ENCODE measurements at places on chromosomes 13 and 19.

GRCh38 chr19:4456476-4456842 is 1.1 kb downstream of the UBXN6 start:
- DNase-seq, result peak; percentile 80

DNA sequence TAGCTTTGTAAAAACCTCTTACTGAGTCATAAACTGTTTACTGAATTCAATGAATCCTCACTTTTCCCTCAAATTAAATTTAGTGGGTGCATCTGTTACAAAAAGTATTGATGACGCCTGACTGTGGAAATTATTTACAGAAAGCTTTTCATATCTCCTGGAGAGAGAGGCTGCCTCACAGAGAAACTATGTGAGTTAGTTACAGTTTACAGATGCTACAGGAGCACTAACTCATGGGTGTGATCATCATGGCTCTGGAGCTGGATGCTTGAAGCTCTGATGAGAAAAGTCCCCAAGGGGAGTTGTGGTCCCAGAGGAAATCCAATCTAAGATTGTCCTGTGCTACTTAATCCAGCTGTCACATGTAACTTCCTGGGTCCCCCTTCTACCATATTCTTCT is 590.8 kb downstream of the LMO7 start:
- no peak for DNase-seq

GRCh38 chr19:14449321-14449720 is 16.2 kb downstream of the PKN1 start:
- DNase-seq, result no peak

DNA sequence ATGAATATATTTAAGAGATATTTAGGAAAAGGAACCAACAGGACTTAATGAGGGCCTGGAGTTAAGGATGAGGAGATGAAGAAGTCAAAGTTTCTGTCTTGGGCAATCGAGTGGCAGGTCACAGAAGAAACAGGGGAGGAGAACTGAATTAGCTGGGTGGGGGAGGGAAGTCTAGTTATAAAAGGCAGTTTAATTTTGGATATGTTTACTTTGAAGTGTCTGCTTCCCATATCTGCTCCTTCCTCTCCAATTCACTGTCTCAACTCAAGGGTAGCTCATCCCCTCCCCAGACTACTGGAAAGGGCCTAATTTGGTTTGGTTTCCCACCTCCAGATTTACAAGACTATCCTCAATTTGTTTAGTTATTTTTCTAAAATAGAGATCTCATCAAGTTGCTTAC is 195.9 kb downstream of the VWA8 start:
- DNase-seq, result no peak

- no peak for DNase-seq
These were observed 313.2 kb downstream of the UQCRFS1 start for GRCh38 chr19:28899703-28900102.

DNA sequence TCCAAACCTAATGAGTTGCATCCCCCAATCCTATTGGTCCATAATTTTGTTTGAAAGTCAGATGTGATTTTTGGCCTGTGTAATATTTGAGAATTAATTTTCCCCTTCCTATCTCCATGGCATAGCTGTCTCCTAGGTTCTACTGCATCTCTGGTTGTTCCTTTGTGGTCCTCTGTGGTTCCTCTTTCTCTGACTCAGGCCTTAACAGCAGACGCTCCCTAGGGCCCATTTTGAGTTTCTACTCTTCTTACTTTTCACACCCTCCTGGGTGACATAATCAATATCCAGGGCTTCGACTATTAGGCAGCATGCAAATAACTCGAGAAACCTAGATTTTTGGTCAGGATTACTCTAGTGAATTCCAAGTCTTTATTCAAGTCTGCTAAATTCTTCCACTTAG is 160.7 kb downstream of the RFC3 start:
- DNase-seq, result no peak

DNA sequence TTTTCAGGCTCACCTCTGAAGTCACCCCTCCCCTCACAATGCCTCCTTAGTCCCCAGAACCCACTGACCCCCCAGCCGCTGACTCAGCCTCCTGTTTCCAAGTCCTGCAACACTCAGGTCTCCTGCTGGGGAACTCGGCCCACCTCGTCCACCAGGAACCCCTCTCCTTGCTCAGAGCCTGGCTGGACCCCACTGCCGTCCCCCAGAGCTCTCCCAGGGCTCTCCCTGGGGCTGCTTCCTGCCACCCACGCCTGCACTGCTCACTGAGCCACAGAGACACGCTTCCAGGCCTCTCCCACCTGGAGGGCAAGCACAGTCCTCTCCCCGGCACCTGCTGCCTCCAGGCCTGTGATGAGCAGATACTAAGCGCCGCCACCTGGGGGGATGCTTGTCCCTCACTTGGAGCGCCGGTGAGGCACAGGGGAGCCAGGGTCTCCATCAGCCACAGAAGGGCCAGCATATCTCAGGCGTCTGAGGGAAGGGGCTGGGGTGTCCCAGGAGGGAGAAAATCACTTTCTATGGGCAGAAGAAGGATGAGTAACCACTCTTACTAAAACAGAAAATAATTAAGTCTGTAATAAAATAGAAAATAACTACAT is 53.8 kb downstream of the KLF2 start:
- DNase-seq, result no peak

GRCh38 chr19:57559008-57559403 is 657 bp downstream of the ZNF550 start:
- peak; percentile 15 for DNase-seq

DNA sequence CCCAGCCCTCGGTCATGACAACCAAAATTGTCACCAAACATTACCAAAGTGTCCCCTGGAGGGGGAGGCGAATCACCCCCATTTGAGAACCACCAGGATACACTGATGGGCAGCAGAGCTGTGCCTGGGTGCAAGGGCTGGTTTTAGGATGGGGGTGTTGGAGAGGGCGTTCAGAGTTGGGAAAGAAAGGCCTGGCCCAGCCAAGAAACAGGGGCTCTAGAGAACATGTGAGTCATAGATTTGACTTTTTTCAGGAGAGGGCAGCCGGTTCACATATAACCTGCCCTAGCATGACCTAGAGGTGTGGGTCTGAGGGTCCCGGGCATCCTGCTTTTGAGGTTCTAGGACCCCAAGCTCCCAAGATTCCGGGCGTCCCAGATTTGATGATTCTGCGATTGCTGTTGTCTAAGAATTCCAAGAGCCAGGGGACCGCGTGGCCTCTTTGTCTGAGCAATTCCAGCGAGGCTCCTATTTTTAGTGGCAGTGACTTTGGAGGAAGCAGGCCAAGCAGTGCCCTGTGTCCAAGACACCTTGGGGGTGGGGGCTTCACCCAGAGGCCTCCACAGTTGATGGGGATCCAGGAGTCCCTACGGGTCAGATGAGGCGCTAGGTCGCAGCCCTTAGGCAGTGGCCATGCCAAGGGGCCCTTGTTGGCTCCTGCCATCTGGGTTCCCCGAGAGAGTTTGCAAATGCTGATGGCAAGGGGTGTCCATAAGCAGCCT is 5.1 kb downstream of the WIZ start:
- no peak for DNase-seq

- DNase-seq, result no peak
These were observed 149.0 kb downstream of the LACC1 start for GRCh38 chr13:44028734-44029133.

- peak; percentile 39 for DNase-seq
These were observed 4.3 kb downstream of the NANOS3 start for GRCh38 chr19:13881251-13881691.

DNA sequence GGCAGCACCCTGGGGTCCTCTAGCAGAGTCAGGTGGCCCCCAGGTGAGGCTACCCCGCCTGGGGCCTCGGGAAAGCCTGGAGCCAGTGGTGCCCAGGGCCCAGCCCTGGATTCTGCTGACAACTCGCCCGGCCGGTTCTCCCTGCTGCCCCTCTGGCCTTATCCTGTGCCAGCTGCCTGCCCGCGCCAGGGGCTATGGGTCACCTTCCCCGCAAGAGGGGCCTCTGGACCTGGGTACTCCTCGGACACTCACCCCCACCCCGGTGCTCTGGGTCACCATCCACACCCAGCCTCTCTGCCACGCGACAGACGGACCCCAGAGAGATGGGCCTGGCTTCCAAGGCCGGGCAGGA is 24.0 kb downstream of the ZBTB7A start:
- no peak for DNase-seq

- peak; percentile 37 for DNase-seq
These were observed 1.1 kb downstream of the KEAP1 start for GRCh38 chr19:10501971-10502523.

DNA sequence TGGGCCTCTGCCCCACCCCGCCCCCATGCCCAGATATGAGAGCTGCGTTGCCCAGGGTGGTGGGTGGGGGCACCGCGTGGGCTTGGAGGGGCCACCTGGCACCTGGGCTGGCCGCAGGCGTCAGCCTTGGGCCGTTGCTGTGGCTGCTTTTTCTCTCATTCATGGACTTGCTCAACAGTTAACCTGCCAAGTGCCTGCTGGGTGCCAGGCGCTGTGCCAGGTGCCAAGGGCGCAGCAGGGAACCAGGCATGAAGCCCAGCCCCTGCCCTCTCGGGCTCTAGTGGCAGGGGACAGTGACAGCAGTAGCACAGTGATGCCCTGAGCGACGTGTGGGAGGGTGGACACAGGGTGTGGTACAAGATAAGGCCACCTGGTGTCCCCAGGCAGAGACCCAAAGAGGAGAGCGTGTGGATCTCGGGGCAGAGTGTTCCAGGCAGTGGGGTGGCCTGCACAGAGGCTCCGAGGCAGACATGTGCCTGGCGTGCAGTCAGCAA is 28.1 kb downstream of the DHX34 start:
- DNase-seq, result no peak

- DNase-seq, result peak; percentile 82
These were observed 87.1 kb upstream of the STK24 start for GRCh38 chr13:98664047-98664446.

- DNase-seq, result no peak
These were observed 42.4 kb upstream of the RFC3 start for GRCh38 chr13:33775339-33776108.

DNA sequence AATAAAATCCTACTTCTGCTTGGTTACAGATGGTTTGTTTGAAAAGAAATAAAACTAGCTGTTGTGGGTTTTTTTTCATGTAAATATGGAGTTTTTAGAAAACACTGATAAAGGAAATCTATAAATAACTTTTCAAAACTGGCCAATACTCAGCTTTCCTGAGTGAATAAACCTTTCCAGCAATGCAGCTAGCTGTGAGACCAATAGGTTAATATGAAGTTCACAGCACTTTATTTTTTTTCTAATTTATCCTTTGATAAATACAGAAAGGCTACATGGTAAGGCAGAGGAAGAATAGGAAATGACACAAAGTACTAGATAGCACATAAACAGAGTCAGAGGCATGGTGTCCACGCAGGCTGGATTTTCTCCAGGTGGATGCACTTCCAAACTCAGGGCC is 154.0 kb downstream of the COG6 start:
- DNase-seq, result no peak

- DNase-seq, result peak; percentile 64
These were observed 1.2 kb upstream of the SLC25A42 start for GRCh38 chr19:19062454-19063182.

GRCh38 chr13:40096357-40096901 is 441.0 kb downstream of the COG6 start:
- DNase-seq, result no peak

DNA sequence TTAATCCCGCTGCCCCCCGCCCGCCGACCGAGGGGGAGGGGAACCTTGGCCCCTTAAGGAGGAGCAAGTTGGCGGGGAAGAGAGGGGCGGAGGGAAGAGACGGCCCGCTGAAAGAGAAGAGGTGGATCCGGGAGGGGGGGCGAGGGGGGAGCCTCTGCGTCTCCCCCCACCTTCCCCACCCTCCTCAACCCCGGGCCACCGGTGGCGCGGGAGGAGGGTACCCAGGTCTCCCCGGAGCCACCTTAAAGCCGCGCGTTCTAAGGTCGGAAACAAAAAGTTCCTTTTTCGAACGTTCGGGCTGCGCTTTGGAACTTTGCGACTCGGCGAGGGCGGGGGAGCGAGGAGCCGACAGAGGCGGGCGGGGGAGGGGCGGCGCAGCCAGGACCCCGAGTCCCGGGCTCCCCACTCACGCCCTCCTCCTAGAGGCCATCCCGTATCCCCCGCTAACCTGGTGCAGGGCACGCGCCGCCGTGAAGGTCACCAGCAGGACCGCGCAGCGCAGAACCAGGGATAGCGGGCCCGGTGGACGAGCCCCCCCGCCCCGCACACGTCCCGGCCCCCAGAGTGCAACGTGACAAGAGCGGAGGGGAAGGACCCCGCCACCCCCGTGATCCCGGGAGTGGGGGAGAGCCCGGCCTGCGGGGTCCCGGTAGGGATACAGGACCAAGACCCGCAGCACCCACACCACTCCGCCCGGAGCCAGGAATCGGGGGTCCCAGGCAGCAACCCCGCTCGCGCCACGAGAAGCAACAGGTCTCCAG is 659 bp downstream of the ERF start:
- DNase-seq, result peak; percentile 80

GRCh38 chr13:75690607-75691006 is 54.5 kb downstream of the LMO7 start:
- no peak for DNase-seq

GRCh38 chr19:53877361-53877766 is 4.6 kb upstream of the PRKCG start:
- DNase-seq, result no peak

DNA sequence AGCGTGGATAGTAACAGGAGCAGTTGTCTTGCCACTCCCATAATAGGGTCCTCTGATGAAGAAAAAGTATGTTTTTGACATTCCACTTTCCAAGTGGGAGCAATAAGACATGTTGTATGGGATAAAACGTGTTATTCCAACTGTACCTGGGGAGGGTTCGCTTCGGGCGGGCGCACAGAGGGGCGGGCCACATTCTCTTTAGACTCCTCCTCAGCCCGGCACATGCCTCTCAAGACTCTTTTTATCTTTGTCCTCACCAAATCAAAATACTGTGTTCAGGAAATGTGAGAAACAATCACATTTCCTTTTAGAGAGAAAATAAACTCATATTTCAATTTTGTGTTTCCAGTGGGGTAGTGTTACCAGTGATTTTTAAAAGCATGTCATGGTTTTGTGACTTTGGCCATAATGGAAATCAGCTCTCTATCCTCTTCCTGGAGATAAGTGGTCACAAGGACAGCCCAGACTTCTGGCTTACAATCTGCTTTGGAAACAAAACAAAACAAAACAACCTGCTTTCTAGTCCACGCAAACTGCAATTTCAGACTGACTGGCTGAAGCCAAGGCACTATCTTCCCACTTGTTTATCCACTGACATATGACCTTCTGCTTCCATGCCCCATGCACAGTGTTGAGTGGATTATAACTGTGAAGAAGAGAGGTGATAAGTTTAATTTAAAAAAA is 276.1 kb downstream of the NALCN start:
- DNase-seq, result no peak

- DNase-seq, result no peak
These were observed 11.1 kb downstream of the PALM start for GRCh38 chr19:719636-720344.

- DNase-seq, result no peak
These were observed 97.9 kb downstream of the GGACT start for GRCh38 chr13:100490692-100491091.

GRCh38 chr19:45046355-45046754 is 7.5 kb downstream of the CLASRP start:
- no peak for DNase-seq

DNA sequence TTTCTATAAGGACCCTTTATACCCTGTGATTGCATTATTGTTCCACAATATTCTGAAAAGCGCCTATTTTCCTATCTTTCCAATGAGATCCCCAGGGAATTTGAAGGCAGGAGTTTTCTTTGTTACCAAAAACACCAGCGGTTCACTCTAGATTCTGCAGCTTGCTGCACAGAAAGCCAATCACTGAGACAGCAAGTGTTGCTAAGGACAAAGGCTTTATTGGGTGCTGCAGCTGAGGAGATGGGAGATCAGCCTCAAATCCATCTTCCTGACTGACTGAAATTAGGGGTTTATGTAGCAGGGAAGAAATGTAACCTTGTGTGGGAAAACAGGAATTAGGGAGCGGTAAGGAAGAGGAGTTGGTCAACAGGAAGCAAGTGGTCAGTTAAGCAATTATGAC is 42.6 kb upstream of the MYO16 start:
- no peak for DNase-seq

- peak; percentile 43 for DNase-seq
These were observed 1.3 kb downstream of the TRIP10 start for GRCh38 chr19:6740589-6741343.

All from fibroblast of skin of right biceps (primary cell).